ENCODE measurements at places on chromosomes 7 and 10.

DNA sequence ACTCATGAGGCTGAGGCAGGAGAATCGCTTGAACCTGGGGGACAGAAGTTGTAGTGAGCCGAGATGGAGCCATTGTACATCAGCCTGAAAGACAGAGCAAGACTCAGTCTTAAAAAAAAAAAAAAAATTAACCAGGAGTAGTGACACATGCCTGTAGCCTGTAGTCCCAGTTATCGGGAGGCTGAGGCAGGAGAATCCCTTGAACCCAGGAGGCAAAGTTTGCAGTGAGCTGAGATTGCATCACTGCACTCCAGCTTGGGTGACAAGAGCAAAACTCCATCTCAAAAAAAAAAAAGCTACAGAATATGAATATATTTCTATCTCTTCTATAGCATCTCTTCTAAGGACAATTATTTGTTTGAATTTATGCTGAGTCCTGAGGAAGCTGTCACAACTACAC lies 6.5 kb downstream of the AZGP1 start:
- no peak for DNase-seq

DNA sequence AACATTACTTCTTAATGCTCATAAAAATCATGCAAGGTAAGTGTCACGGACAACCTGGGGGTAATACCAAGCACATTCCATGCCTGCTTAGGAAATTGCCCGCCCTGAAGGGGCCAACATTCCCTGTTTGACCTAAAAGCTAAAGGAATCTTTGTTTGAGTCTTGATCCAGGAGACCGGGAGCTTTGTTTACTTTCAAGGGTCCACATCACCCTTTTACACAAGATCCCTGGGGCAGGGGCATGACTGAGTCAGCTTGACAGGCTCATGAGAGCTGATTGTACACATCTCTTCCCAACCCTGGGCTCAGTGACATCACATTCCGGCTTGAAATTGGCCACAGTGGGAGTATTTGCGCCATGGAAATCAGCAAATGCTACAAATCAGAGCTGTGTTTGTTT lies 248.1 kb upstream of the HABP2 start:
- DNase-seq, result no peak

- no peak for DNase-seq
Observed at GRCh38 chr10:10403762-10404161, 613.9 kb upstream of the CELF2 start.

- DNase-seq, result no peak
Observed at GRCh38 chr10:124369066-124369465, 49.7 kb downstream of the OAT start.

DNA sequence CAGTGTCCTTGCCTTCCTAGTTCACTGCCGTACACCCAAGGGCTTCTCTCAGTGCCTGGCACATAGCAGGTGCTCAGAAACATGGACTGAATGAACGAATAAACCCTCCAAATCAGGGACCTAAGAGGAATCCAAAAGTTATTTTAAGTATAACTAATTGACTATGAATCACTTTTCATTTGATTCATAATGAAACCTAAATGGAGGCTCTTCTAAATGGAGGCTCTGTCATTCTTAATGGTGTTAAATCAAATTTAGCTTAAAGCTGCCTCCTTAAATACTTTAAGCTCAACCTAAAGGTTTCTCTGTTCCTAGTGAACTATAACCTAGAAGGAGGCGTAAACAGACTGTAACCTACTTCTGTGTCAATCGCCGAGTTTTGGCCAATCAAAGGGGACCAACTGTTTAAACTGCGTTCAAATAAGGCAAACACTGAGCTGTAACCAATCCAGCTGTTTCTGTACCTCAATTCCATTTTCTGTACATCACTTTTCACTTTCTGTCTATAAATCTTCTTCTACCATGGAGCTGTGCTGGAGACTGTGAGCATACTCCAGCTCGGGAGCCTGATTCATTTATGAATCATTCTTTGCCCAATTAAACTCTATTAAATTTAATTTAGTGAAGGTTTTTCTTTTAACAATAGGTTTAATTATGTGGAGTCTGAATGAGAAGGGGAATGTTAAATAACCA lies 11.0 kb downstream of the PYROXD2 start:
- DNase-seq, result no peak

- DNase-seq, result no peak
Observed at GRCh38 chr10:103855424-103855823, at the start of gene SH3PXD2A. Gene SH3PXD2A (minus strand): TSS chr10:103855576. CDS start chr10:103855266, 310 bp downstream.

- DNase-seq, result no peak
Observed at GRCh38 chr10:91776266-91776665, 22.0 kb upstream of the TNKS2 start.

- no peak for DNase-seq
Observed at GRCh38 chr7:4884164-4884563, 648 bp upstream of the RADIL start.

DNA sequence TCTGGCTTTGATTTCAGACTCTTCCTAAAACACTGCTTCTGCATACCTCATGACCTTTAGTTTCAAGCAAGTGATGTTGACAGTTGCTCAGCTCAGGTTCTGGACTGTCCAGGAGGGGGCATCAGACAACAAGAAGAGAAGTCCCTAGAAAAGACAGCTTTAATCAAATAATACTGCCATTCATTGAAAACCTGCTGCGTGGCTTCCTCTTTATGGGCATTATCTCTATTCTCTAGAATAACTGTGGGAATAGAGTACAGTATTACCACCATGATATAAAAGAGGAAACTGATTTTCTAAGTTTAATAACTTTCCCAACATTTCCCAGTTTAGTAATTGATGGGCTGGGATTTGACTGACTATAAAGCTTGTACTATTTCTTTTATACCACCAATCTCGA lies 170.4 kb downstream of the SNX13 start:
- DNase-seq, result peak; percentile 31

DNA sequence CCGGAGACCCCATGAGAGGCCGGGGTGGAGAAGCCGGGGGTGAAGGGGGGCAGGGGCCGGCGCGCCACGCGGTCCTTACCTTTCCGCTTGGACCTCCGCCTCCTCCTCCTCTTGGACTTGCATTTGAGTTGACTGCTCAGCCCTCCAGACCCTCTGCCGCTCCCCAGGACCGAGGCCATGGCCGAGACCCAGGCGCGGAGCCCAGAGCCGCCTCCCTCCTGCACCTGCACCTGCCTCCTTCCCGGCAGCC lies 428 bp downstream of the ADARB2 start:
- DNase-seq, result no peak

GRCh38 chr7:99623702-99624447 lies 7.1 kb downstream of the ZSCAN25 start:
- DNase-seq, result no peak

DNA sequence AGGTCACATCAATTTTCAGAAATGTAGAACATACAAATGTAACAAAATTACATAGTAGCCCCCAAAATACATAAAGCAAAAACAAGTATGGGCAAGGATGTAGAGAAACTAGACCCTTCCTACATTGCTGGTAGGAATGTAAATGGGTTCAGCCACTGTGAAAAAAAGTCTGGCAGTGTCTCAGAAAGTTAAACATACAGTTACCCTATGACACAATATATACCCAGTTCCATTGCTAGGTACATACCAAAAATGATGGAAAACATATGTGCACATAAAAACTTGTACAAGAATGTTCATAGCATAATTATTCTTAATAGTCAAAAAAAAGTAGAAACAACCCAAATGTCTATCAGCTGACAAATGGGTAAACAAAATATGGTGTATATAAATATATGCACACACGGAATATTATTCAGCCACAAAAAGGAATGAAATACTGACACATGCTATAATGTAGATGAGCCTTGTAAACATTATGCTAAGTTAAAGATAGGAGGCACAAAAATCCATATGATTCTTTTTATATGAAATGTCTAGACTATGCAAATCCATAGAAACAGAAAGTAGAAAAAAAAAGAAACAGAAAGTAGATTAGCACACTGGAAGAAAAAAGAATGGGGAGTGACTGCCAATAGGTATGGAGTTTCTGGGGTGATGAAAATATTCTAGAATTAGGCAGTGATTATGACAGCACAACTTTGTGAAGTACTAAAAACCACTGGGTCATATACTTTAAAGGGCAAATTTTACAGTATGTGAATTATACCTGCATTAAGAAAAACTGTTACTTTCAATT lies 13.5 kb downstream of the HERPUD2 start:
- DNase-seq, result no peak

GRCh38 chr7:52507546-52508255 lies 527.7 kb upstream of the POM121L12 start:
- DNase-seq, result no peak

DNA sequence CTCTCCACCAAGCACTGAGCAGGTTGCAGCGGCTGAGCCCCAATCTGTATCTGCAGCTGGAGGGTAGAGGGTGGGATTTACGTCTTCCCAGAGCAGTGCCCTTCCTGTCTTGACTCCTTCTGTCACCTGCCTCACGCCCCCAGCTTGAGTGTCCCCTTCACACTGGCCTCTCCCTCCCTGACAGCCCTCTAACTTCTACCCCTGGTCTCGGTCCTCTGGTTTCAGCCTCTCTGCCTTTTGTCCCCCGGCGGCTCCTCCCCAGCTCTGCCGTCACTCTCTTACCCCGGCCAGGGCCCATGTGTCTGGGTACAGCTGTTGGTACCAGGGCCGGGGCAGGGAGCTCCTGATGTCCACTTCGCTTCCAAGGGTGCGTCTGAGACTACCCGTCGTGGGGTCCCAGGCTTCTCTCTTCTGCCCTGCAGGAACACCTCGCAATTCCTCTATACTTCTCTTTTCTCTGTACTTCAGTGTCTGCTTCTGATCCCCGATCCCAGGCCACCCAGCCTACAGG lies 654 bp downstream of the MUC3A start:
- DNase-seq, result no peak

DNA sequence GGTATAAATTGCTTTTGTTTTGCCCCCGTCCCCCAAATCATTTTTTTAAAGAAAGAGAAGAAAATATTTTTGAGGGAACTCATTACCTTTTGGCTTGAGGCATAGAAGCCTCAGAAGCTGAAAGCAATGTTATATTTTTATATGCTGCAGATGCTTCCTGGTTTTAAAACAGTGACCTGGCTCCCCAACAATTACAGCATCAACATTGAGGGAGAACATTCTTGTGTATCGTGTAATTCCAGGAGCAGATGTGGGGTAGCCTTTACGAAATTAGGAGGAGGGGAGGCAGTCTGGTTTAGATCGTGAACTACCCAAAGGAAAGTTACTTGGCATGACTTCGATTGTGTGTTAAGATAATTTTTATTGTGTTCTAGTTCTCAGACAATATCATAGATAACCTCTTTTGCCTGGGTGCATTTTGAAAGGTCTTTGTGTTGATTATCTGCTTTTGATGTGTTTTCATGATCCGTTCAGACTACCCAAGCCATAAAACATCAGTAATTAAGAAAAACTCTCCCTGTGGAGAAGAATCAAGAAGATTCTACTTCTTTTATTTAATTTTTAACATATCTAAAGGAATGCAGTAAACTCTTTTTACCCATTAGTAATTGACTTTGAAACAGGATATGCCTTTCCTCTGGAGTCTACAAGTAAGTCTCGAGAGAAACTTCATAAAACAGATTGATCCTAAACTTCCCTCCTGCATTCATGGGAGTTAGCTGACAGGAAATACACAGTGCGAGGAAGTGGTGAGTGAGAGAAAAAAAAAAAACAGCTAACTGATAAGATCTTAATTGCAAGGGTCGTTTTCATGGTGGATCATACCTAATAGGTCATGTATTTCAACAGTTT lies 141.4 kb downstream of the KIAA1217 start:
- no peak for DNase-seq

GRCh38 chr7:88806280-88807037 lies 10.9 kb upstream of the TEX47 start:
- no peak for DNase-seq

DNA sequence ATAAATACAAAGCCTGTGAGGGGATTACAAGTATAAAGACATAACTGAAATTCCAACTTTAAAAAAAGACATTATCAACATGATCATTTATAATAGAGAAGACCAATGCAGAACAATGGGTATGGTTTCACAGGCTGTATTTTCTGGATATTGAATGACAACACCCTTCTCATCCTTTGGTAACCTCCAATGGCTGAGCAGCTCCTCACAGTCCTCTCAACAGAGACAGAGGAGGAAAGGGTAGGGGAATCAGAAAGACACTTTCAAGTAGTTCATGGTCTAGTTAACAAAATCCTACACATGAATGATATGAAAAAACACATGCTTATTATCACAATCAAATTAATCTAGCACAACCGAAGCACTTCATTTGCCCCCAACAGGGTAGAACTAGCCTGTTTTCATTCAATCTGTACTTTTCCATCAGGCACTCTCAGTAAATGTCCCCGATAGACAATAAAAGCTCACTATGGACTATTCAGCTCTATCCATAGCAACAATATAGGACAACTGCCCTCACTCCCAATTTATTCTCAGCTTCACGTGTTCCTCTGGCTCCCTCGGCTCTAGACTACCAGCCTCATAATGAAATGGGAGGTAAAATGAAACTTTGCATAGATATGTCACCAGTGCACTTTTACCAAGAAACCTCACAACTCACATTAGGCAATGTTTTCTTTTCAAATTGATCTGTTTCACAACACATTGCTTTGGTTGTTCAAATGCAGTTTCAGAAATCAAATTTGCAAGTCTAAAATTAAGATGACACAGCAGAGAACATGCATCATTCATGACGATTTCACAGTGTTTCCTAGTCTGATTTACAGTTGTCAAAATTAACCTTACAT lies 211.4 kb downstream of the THSD7A start:
- DNase-seq, result no peak

DNA sequence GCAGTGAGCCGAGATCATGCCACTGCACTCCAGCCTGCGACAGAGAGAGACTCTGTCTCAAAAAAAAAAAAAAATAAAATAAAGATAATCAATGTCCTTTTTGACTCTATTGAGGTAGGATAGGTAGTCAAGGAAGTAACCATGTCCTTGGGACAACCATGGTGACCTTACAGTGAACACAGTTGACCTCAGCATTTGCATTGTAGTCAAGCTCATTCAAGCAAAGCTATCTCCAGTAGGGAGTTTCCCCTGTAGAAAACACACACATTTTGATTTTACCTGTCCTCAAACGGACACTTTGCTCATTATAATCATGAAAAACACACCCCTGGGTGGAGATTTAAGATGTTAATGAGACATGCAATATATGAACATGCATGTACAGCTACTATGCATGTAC lies 171.7 kb downstream of the KIF20B start:
- no peak for DNase-seq

GRCh38 chr10:78070726-78071125 lies 37.1 kb downstream of the RPS24 start:
- no peak for DNase-seq

DNA sequence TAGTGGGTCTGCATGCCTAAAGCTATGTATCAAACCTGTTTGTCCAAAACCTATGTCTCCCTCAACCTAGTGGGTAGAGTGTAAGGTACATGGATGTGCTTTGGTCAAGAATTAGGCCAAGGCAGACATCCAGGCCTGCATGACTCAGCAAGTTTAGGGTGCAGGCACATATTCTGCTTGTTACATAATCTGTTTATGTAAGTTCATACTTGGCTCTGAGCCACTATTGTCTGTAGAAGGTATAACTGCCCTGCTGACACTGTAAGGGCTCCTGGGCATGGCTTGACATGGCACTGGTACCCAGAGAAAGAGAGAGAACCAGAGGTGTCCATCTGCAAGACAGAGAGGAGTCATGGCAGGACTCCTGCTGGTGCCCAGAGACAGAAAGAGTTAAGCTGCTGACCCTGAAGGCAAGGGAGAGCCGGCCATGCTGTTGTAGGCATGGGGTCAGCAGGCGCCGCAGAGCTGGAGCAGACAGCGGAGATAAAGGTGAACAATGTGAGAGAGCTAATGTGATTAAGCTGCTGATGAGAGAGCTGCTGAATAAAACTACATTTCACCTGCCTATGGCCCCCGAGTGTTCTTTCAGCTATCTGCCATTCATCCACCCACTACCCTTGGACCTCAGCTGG lies 118.5 kb upstream of the TMEM106B start:
- DNase-seq, result no peak

All from posterior cingulate gyrus (tissue), 11 donors.